ENCODE measurements at places on chromosomes 4 and X.
A peak's percentile ranks its signal among the peaks of the same experiment; 100 is the strongest.

GRCh38 chr4:170234800-170235199 lies 145.0 kb upstream of the AADAT start:
- peak; percentile 9 for DNase-seq

- DNase-seq: no peak
These were observed 74.3 kb downstream of the FRAS1 start for GRCh38 chr4:78131403-78131802.

DNA sequence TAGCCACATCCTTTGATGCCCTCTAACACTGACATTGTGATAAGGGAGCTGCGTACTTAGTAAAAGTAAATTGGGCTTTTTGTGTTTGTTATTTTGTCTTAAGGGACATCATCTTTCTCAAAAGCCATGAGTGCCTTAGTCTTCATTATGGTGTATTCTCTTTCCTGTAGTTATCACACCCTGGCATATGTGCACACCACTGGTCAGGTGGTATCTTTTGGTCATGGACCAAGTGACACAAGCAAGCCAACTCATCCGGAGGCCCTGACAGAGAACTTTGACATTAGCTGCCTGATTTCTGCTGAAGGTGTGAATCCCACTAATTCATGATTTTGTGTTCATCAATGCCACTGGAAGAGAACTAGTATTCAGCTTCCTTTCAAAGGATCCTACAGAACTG lies 18.0 kb downstream of the HERC6 start:
- no peak for DNase-seq

DNA sequence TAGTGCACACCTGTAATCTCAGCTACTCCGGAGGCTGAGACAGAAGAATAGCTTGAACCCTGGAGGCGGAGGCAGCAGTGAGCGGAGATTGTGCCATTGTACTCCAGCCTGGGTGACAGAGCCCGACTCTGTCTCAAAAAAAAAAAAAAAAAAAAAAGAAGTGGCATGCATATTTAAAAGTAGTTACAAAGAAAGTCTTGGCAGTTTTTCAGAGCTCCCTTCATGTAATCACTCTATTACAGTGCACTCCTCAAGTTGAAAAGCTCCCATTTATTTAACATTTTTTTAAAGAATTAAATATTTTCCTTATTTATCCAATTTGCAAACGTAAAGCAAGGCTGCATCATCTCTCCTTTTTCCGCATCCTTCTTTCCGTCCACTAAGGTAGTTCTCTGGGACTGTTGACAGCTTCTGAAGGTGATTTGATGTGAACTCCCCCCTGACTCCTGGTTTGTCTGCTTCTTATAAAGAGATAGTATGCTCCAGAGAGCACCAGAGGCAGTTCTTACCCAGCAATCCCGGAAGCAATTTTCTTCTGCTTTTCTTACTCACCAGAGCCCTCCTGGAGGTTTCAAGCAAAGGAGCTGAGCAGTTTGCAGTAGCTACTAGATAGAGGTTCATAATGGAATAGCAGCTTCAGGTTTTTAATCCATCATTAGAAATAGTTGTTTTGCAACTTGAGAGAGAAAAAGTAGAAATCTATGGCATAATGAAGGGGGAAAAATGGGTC lies 151.0 kb downstream of the PALLD start:
- DNase-seq: no peak

DNA sequence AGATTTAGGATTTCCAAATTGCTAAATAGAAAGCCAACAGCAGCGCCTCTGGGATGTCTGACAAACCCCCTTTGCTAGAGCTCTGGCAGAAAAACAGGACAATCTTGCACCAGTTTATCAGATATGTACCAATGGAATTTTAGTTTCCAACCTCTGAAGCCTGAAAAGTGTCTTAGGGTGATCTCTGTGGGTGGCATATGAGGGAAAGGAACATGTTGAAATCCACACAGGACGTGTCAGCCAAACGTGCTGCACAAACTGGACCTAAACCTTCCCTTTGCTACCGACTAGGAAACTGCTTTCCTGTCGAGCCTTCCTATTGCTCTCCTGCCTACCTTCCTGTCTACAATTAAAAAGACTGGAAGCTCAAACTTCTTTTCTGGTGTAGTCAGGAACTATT lies 53.5 kb downstream of the REELD1 start:
- DNase-seq: no peak

GRCh38 chrX:69060631-69061408 lies 104.4 kb downstream of the PJA1 start:
- DNase-seq: no peak

GRCh38 chr4:15198070-15198727 lies 195.9 kb downstream of the CPEB2 start:
- no peak for DNase-seq

GRCh38 chrX:16979226-16979625 lies 32.8 kb downstream of the REPS2 start:
- no peak for DNase-seq

- DNase-seq: no peak
These were observed 1.1 kb downstream of the CDKL2 start for GRCh38 chr4:75629239-75629638.

GRCh38 chr4:30912098-30912714 lies 192.0 kb downstream of the PCDH7 start:
- no peak for DNase-seq

- no peak for DNase-seq
These were observed 545.7 kb upstream of the AGA start for GRCh38 chr4:177987896-177988295.

DNA sequence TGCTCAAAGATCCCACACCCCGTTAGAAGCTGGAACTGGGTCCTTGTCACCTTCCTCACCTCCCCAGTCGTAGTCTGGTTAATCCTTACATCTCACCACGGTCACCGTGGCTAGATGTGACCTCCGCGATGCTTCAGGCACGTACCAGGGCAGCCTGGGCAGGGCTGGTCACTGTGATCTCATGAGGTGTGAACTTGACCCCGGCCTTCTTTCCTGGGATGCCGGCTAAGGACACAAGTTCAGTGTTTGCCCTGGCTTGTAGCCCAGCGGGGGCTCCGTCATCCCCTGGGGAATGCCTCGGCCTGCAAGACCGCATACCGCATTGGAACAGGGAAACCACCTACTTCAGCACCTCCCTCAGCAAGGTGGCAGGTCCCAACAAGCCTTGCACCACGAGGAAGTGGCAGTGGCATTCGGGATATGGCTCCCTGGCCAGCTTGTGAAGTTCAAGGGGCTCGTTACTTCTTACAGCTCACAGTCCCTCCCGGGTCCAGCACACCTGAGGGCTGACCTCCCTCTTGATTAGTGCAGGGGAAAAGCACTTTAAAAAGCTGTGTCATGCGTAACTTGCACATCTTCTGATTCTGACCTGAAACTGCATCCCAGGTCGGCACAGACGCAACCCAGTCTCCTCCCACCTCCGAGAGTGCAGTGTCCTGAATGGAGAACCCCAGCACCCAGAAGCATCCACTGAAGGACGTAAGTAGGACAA lies 25.9 kb downstream of the NOP14 start:
- DNase-seq: no peak
